ENCODE measurements at places on chromosomes 2 and 18. TPM values are rescaled to one million over a fixed set of nuclear protein-coding genes. Genes with fewer than 3 reads are reported as not detected.

- no peak for DNase-seq
Measured at GRCh38 chr18:63253428-63254372, 65.9 kb downstream of the BCL2 start.

- DNase-seq, result no peak
Measured at GRCh38 chr2:213007290-213007838, 144.0 kb downstream of the IKZF2 start.

DNA sequence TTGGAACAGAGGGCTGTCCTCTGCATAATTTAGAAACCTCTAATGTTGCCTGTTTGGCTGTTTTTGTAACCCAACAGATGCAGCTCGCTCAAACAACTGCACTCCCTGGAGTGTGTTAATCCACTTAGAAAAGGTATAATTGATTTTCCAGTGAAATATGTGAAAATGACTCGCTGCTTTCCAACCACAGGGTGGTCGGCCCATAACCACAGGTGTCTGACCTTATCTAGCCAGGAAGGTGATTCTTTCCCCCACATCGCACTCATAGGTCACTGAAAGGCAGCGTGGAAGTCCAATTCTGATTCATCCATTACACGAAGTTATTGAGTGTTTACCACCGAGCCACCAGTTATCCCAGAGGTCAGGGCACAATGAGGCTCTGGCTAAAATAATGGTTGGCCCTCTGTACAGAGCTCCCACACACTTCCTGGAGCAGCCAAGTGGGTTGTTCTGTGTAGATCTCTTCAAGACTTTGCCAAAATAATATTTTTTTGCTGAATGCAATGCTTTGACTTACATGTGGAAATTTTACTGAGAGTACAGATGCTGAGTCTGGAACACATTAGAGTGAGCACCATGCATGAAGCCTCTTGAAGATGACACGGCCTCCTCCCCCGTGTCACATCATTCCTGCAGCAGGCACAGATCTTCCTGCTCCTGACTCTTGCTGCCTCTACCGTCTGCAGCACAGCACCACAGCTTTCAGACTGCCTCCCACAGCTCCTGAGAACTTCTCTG, 396.2 kb downstream of the ZNF516 start:
- no peak for DNase-seq

- peak; percentile 84 for DNase-seq
Measured at GRCh38 chr2:9558948-9559381, 3.3 kb upstream of the ADAM17 start.

DNA sequence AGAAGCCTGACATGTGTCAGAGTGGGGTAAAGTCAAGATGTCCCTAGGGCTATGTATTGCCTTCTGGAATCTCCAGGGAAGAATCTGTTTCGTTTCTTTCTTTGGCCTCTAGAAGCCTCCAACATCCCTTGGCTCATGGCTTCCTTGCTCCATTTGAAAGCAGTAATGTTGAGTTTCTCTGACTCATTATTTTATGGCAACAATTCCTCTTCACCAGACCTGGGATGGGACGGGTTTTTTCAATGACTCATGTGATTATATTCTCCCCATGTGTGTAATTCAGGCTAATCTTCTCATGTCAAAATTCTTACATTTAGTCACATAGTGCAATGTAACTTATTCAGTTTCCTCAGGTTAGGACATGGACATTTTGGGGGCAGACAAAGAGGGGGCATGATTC, 1038.6 kb downstream of the CBLN2 start:
- DNase-seq, result no peak

- no peak for DNase-seq
Measured at GRCh38 chr18:44358402-44358801, 322.3 kb upstream of the SETBP1 start.

DNA sequence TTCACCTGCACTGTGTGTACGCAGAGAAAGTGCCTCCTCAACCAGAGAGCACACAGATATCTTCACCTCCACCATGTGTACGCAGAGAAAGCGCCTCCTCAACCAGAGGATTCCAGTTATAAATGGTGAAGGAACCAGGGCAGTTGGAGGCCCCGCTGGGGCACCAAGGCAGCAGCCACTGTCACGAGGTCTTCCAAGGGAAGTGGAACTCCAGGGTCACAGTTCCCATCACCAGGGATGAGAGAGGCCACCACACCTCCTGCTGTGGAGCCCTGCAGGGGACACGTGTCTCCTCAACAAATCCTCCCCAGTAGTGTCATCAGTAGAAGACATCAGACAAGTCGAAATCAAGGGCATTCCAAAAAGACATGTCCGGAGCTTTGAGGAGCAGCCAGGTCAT, 28.2 kb upstream of the NFATC1 start:
- no peak for DNase-seq

DNA sequence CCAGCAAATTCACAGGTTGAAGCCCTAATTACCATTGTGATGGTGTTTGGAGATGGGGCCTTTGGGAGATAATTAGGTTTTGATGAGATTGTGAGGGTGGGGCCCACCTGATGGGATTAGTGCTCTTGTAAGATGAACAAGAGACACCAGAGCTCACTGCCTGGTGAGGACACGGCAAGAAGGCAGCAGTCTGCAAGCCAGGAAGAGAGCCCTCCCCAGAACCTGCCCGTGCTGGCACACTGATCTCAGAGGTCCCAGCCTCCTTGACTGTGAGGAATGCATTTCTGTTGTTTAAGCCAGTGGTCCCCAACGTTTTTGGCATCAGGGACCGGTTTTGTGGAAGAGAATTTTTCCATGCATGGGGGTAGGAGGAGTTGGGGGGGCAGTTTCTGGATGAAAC, 240.7 kb downstream of the KLHL29 start:
- DNase-seq, result no peak

DNA sequence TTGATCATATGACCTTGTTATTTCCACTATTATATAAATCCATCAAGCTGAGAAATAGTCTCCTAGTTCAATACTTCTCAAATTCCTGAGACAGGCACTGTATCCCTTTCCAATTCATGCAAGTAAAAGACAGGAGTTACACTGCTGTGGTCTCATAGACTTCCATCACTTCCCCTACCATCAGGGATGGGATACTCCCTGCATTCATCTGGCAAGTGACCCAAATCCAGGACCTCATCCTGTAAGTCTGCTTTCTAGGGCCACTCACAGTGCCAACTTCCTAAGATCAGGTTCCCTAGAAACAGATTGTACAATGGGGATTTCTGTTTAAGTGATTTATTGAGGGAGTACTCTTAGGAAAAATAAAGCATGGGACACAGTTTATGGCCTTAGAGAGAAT, 424.0 kb upstream of the CDH7 start:
- DNase-seq, result no peak

DNA sequence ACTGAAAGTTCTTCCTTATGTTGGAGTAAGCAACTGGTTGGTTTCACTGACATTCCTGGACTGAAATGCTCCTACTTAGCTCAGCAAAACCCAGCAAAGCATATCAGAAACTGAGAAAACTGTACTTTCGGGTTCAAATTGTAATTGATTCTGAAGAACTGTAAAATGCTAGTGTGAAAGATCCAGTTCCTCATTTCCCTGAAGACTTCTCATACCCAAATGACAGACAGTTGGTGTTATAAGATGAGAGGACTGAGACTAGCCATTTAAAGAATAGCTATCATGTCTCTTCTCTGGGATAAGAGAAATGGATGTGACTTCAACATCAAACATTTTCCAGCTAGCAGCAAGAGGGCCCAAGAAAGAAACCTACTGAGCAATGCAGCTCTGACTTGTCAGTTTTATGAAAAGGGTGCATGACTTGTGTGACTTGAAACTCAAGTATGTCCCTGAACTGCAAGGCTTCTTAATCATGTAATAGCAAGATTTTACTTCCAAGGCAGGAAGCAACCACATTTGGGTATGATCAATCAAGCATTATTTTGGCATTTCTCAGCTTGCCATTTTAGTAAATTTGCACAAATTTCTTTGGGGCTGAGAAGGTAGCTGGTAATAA, 420.3 kb upstream of the MMADHC start:
- DNase-seq, result no peak

DNA sequence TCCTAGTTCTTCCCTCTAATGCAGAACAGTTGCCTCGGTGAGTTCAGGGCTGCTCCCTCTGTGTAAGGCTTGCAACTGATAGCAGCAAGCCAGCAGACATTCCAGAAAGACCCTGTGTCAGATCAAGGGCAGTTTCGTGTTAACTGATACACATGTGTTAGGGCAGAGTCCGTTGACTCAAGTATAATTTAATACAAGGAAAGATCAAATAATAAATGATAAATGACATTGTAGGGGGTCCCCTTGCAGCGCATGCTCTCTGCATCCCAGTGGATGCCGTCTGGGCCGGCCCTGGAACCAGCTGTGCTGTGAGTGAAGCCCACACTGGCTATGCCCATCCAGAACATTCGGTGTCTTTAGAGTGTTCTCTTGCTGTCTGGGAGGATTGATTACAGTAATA, 180.3 kb downstream of the AGAP1 start:
- DNase-seq, result no peak

DNA sequence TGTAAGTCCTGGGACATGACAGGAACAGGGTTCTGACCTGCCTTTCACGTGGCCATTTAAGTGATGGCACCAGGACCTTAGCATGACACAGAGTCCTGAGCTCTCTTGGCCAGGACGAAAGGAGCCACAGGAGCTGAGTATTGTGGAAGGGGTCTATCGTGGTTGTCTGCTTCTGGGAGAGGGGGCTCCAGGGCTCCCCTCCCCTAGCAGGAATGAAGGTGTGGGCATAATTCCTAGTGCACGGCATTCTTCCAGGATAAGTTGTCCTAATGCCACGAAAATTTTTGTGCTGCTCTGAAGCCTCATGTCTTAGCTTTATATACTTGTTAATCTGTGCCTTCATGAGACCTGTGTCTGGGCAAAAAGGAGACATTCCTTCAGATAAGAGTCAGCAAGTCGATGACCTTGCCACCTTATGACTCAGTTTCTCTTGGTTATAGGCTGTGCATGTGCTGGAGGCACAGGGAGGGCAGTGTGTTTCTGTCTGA, 17.1 kb downstream of the GATA6 start:
- DNase-seq, result peak; percentile 12

DNA sequence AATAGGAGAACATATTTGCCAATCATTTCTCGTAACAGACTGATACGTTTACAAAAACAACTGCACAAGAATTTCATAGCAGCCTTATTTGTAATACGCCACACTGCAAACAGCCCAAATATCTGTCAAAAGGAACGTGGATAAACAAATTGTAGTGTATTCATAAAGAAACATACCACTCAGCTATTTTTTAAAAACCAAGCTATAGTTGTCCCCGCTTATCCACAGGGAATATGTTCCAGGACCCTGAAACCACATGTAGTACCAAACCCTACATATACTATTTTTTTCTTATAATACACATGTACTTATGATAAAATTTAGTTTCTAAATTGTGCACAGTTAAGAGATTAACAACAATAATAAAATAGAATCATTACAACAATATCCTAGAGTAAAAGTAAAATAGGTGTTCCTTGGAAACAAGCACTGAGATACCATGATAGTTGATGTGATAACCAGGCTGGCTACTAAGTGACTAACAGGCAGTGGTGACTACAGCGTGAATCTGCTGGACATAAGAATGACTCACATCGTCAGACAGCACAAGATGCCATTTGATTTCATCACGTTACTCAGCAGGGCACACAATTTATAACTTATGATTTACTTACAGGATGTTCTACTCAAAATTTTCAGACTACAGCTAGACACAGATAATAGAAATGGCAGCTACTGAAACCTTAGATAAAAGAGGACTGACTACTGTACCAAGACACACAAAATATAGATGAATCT, 367.4 kb downstream of the NCKAP5 start:
- peak; percentile 73 for DNase-seq

DNA sequence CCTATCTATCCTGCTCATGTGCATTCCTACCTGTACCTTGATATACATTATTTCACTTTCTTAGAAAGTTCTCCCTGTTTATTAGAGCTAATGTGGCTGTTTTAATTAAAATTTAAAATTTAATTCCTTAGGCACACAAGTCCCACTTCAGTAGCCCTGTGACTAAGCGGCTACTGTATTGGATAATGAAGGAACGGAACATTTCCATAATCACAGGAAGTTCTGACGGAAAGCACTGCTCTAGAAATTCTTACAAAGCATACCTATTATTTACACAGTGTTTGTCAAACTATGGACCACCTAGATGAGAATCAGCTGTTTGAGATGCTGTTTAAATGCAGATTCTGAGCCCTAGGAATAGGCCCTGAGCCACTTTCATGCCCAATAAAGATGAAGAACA, 13.2 kb downstream of the GREB1L start:
- no peak for DNase-seq

GRCh38 chr2:43001787-43002468, 209.5 kb upstream of the HAAO start:
- DNase-seq, result no peak

GRCh38 chr2:178976351-178976750, 73.6 kb downstream of the CCDC141 start:
- DNase-seq, result no peak

- DNase-seq, result no peak
Measured at GRCh38 chr2:9807555-9808305, 35.5 kb upstream of the TAF1B start.

The EVX2 gene
- not detected for total RNA-seq

The EMILIN2 gene
- 5.8 TPM for total RNA-seq

The ZBTB7C gene
- total RNA-seq, result 0.84 TPM

The GNAL gene
- 3.5 TPM for total RNA-seq

The AFF3 gene
- 1.6 TPM for total RNA-seq

The RANBP2 gene
- 14.6 TPM for total RNA-seq

The CFAP65 gene
- total RNA-seq, result not detected

The SLC19A3 gene
- total RNA-seq, result 1.0 TPM

The HYCC2 gene
- 0.70 TPM for total RNA-seq

The KIF5C gene
- total RNA-seq, result not detected

Measured in Caki2 (cell line).